ENCODE measurements at places on chromosomes 5 and 9.

DNA sequence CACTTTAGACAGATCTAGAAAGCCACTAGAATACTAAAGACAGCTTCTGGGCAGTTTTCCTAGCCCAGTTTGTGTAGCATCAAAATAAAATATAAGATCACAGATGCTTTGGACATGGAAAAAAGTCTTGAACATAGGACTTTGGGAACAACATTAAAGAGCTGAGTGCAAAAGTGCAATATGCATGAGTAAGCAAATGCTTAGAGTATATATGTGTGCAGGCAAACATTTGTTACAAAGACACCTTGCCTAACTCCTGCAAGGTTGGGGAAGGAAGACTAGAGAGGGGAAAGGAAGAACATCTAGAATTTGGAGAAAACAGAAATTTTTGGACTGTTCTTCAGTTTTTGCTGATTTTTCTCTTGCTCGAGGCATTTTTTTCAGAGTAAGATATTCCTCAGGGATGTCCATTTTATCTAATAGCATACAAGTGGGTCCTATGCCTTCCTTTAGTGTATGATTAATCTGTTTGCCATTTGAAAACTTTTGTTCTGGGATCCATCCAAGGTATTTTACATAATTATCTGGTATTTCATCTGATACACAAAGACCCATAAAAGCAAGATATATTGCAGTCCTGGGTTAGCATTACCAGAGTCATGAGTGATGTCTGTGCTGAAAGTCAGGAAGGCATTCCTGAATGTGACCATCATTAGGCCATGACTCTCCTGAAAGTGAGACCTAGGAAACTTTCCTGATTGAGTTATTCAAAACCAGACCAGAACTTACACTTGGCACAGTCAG, 142.0 kb upstream of the RGMB start:
- DNase-seq: no peak

DNA sequence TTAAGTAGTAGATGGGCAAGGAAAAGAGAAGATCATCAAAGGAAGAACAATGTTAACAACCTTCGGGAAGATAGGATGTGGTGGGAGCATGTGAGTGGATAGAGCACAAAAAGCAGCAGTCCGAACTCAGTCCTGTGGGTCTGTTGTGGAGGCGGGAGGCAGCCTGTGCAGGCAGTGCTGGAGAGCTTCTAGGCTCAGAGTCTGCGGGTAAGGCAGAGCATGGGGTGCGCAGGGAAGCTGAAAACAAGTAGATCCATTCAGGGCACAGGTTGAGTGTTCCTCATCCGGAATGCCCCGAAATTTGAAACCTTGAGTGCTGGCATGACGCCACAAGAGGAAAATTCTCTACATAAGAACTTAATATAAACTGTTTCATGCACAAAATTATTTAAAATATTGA, 84.9 kb downstream of the PPIC start:
- no peak for DNase-seq

DNA sequence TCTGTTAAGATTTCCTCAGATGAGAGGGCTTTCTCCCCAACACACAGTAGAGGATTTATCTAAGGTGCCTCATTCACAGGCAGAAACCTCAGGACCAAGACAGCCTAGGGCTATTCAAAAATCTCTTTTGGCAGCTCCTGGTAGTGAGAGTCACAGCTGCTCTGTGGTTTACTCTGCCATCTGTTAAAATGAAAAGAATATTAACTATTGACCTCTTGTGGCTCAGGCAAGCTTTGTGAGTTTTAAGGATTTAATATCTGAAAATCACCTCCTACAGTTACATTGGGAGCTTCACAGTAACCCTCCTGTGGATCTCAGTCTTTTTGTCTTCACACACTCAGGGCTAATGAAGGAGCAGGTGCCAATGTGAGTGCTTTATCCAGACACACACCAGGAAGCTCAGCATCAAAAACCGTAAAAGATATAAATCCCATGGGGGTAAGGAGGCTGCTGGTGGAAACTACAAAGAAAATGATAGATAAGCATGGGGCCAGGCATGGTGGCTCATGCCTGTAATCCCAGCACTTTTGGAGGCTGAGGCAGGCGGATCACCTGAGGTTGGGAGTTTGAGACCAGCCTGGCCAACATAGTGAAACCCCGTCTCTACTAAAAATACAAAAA, 29.7 kb downstream of the PPP1R2B start:
- DNase-seq: no peak

- DNase-seq: peak; percentile 77
Measured at GRCh38 chr9:125889476-125890419, 142.6 kb downstream of the PBX3 start.

DNA sequence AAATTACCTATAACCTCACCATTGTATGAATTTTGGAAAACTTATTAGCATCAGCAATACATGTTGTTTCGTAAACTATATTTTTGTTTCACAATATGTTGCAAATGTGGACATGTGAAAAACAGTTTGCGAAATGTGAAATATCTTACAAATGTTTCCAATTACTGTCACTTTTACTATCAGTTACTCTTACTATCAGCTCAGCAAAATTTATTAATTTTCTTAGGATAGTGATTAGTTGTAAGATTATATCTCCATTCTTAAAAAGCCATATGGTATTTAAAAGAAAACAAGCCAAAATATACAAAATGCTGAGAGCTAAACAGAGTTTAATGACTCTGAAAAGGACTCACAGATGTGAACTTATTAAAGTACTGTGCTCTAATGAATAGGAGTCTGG, 111.9 kb upstream of the LPAR1 start:
- no peak for DNase-seq

DNA sequence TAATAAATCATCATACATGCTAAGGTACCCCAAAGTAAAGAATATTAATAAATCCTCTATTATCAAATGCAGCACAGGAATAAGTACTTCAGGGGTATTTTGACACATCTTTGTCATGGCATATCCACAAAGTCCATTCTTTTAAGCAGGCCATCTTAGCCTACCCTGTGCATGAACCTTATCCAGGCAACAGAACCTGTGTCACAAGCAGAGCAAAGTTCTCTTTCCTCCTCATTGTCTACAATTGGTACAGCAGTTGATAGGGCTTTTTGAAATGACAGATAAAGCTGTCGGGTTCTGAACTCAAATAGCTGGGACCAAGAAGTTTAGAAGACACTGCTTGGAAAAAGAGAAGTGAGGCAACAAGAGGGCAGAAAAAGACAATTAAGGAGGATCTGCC, 30.8 kb upstream of the PURA start:
- no peak for DNase-seq

GRCh38 chr5:150227036-150227435, 37.2 kb downstream of the SLC6A7 start:
- no peak for DNase-seq
